GM23338 (cell line): ENCODE measurements at places on chromosomes 12 and 14.
A peak's percentile ranks its signal among the peaks of the same experiment; 100 is the strongest.

DNA sequence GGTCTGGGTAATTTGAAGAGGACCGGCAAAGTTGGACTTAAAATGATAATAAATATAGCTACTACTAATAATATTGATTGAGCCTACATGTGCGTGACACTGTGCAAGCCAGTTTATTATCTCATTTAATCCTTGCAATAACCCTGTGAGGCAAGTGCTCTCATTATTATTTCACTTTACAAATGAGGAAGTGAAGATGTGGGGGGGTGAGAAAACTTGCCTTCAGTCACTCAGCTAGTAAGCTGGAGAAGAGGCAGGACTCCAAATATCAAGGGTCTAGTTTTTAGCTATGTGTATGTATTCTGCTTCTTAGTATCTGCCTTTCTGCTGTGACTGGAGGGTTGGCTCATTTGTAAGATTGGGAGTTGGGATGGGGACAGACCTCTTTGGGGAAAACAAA lies 39.2 kb downstream of the NPAS3 start:
- no peak for DNase-seq
- H3K4me3 ChIP-seq, result no peak overlapping the region
- H3K27ac ChIP-seq, result no peak overlapping the region
- no peaks in the 10 kb centered on the region for H3K36me3 ChIP-seq
- H3K27me3 ChIP-seq, result no peaks in the 10 kb centered on the region

DNA sequence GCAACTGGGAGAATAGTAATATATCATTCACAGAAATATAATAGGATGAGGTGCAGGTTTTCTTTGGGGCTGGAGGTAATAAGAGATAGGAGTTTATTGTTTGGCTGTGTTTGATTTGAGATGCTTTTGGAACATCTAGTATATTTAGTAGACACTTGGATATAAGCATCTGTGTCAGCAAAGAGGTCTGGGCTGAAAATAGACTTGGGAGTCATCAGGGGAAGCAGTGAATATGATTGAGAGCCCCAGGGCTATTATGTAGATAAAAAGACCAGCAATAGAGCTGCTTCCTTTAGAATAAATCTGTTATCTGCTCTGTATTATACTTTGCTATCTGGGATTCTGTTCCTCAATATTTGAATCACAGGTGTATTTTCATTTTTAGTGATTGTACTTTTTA lies 36.6 kb downstream of the SPATA7 start:
- H3K4me3 ChIP-seq, result no peak overlapping the region
- no peak overlapping the region for H3K27ac ChIP-seq
- H3K4me1 ChIP-seq, result no peaks in the 10 kb centered on the region
- H3K36me3 ChIP-seq, result no peaks in the 10 kb centered on the region; the same call in 1 of the 2 replicates
- no peaks in the 10 kb centered on the region for H3K27me3 ChIP-seq
- no peak for DNase-seq

- no peaks in the 10 kb centered on the region for H3K27me3 ChIP-seq
- H3K4me1 ChIP-seq, result peaks cover 51% of the 10 kb centered on the region
- H3K36me3 ChIP-seq, result no peaks in the 10 kb centered on the region
- no peak overlapping the region for H3K27ac ChIP-seq
These were observed 15.1 kb downstream of the PPM1H start for GRCh38 chr12:62919838-62920237.

- H3K27me3 ChIP-seq, result no peaks in the 10 kb centered on the region
- H3K36me3 ChIP-seq, result no peaks in the 10 kb centered on the region
- peaks cover 29% of the 10 kb centered on the region for H3K4me1 ChIP-seq
- H3K4me3 ChIP-seq, result no peak overlapping the region
- DNase-seq, result no peak
These were observed 451.4 kb upstream of the PDE3A start for GRCh38 chr12:19916974-19917373.

DNA sequence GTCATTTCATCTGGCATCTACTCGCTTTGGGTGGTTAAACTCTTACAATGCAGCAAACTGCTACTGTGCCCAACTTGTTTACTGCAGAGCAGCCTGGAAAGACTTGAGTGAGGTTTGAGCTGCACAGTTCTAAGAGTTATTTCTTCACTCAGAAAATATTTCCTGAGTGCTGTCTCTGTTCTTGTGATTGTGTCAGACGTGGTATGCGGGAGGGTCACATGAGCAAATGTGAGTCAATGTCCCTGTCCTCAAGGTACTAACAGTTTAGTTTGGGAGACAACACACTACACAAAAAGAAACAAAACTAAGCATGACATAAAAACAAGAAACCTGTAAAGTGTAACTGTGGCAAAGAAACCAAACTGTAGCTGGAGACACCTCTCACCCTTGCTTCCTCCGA lies 32.4 kb downstream of the FLVCR2 start:
- DNase-seq, result no peak
- H3K36me3 ChIP-seq, result no peaks in the 10 kb centered on the region
- no peaks in the 10 kb centered on the region for H3K27me3 ChIP-seq
- no peak overlapping the region for H3K27ac ChIP-seq
- no peak overlapping the region for H3K4me3 ChIP-seq

DNA sequence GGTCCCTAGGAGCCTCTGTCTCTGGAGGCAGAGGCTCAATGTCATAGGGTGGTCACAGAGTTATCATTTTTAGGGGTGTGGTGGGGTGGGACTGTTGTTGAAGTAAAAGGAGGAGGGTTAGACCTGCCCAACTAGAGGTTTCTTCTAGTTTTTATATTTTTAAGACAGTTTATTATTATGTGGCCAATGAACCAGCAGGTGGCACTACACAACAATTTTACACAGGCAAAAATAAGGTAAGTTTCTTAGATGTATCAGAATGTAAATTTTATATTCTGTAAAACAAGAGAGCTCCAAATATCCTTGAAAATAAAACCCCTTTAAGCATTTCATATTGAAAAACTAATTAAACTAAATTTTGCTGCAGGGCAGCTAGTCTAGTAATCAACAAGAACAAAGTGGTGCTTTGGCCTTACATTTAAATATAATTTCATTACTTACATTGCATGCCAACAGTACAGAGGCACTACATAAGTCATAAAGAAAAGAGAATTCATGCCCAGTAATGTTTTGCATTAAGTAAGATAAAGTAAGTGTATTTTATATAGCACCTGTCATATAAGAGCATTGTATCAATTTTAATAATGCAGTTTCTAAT lies 22.2 kb upstream of the OVCH1 start:
- H3K36me3 ChIP-seq, result no peaks in the 10 kb centered on the region
- H3K4me1 ChIP-seq, result no peaks in the 10 kb centered on the region
- no peak overlapping the region for H3K4me3 ChIP-seq
- no peak overlapping the region for H3K27ac ChIP-seq

GRCh38 chr14:65470404-65470880 lies 57.9 kb downstream of the FUT8 start:
- H3K36me3 ChIP-seq, result no peaks in the 10 kb centered on the region
- no peak overlapping the region for H3K4me3 ChIP-seq
- H3K27me3 ChIP-seq, result no peaks in the 10 kb centered on the region
- peaks cover 36% of the 10 kb centered on the region for H3K4me1 ChIP-seq

DNA sequence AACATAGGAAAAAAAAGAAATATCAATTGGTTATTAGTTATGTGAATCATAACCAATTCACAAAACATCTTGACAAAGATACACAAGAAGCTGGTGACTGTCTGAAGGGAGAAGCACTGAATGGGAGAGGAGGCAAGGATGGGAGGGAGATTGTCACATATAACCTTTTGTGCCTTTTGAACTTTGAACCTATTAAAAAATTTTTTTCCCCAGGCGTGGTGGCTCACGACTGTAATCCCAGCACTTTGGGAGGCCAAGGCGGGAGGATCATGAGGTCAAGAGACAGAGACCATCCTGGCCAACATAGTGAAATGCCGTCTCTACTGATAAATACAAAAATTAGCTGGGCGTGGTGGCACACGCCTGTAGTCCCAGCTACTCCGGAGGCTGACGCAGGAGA lies 12.6 kb downstream of the DYNLL1 start:
- no peak overlapping the region for H3K4me3 ChIP-seq
- peaks cover 13% of the 10 kb centered on the region for H3K36me3 ChIP-seq
- no peak overlapping the region for H3K27ac ChIP-seq
- H3K4me1 ChIP-seq, result peaks cover 15% of the 10 kb centered on the region
- H3K27me3 ChIP-seq, result no peaks in the 10 kb centered on the region

DNA sequence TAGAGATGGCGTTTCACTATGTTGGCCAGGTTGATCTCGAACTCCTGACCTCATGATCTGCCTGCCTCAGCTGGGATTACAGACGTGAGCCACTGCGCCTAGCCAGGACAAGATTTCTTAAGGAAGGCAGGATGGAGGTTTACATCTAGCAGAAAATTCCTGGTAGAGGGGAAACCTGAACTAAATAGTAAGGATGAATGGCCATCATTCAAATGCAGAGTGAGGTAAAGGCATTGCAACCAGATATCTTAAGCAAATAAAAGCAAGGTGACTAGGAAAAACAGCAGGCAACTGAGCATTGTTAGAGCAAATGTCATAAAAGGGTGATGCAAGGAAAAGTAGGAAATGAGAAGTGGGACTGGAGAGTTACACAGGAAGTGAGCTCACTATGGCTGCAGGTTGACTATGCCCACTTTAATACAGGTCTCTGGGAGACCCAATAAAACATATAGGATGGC lies 133.0 kb downstream of the SOX5 start:
- H3K4me1 ChIP-seq, result peaks cover 6% of the 10 kb centered on the region; the same call in 1 of the 2 replicates
- peak; percentile 91 for DNase-seq
- no peaks in the 10 kb centered on the region for H3K36me3 ChIP-seq

- H3K4me3 ChIP-seq, result no peak overlapping the region
- H3K27ac ChIP-seq, result no peak overlapping the region
- no peaks in the 10 kb centered on the region for H3K27me3 ChIP-seq
- H3K4me1 ChIP-seq, result no peaks in the 10 kb centered on the region
- no peaks in the 10 kb centered on the region for H3K36me3 ChIP-seq
These were observed 28.7 kb upstream of the P2RX4 start for GRCh38 chr12:121181181-121181580.

DNA sequence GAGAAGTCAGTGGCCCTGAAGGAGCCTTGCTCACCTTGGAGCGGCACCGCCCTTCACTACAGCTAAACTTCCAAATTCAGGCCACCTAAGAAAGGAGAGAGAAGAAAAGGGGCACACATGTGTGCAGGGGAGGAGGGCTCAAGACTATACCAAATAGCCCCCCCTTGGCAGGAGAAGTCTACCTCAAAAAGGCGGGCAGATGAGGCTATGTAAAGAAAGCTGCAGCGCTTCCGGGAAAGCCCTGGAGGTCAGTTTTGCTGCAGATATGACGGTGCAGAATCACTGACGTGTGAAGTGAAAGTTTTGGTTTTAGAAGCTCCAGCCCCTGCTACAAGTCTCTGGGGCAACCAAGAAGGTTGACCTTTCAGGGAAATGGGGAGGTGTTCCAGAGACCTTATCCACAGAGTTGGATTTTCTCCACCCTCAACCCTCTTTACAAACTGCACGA lies 48.2 kb upstream of the PNMA1 start:
- peaks cover 25% of the 10 kb centered on the region for H3K4me1 ChIP-seq
- no peaks in the 10 kb centered on the region for H3K36me3 ChIP-seq
- no peak overlapping the region for H3K4me3 ChIP-seq
